ENCODE measurements at places on chromosomes 3 and 15. TPM values are rescaled to one million over a fixed set of nuclear protein-coding genes. Genes with fewer than 3 reads are reported as not detected.

DNA sequence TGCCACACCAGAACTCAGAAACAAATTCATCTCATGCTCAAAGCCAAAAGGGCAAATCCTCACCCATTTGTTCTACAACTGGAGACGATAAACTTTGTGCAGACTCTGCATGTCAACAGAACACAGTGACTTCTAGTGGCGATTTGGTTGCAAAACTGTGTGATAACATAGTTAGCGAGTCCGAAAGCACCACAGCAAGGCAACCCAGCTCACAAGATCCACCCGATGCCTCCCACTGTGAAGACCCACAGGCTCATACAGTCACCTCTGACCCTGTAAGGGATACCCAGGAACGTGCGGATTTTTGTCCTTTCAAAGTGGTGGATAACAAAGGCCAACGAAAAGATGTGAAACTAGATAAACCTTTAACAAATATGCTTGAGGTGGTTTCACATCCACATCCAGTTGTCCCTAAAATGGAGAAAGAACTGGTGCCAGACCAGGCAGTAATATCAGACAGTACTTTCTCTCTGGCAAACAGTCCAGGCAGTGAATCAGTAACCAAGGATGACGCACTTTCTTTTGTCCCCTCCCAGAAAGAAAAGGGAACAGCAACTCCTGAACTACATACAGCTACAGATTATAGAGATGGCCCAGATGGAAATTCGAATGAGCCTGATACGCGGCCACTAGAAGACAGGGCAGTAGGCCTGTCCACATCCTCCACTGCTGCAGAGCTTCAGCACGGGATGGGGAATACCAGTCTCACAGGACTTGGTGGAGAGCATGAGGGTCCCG is 199.7 kb downstream of the AKAP13 start:
- no peak for DNase-seq

DNA sequence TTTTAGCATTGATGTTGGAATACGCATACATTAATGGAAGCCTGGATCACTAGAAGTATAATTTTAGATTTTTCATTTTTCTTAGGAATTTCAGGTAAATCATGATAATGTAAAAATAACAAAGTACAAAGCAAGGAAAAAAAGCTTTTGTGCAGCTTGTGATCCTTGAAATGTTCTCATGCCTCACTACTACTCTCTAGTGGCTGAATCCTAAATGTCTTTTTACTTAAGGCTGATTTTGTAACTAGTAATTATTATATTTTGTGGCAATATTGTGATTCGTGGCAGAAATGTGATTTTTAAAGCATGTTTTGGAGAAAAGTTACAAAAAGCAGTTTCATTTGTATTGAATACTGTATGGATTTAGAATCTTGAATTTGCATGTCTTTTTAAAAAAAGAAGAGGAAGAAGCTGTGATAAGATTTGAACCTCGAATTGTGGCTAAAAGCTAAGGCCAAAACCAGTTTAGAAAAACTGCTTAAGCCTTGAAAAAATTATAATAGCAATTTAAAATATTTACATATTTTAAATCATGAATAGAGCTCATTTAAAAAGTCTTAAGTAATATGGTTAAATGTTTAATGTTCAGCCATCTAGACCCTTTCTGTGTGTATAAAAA is 39.0 kb downstream of the U2SURP start:
- no peak for DNase-seq

GRCh38 chr15:26926081-26926480 is 44.9 kb upstream of the GABRG3 start:
- DNase-seq, result no peak

GOLGA8J gene
- total RNA-seq, result not detected

DNA sequence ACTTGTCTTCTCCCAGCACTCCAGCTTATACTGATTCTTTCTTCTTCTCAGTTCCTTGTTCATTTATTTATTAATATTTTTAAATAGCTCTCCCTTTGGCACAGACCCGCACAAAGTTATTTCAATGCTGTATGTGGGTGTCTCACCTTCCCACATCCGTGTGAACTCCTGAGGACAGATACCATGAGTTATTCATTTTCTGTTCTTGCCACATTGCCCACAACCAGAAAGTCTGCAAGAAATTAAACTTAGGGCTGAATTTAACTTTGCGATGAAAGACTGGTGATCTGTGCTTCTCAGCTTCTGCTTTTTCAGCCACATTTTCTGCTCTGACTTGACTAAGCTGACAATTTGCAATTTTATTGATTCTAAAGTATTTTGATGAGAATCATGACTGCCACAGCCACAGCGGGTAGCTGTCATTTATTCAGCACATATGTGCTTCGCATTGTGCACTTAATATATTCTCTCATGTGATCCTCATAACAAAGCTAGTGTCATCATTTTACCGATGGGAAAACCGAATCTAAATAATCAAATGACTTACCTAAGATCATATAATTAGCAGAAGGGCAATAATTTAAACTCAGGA is 569.8 kb downstream of the EDEM1 start:
- DNase-seq, result no peak

ZIC4 gene
- total RNA-seq, result not detected

GP5 gene
- 0.24 TPM for total RNA-seq

All from activated CD4-positive, alpha-beta memory T cell treated with anti-CD3 and anti-CD28 coated beads for 36 hours (primary cell).